ENCODE measurements at places on chromosomes 6 and 20.

DNA sequence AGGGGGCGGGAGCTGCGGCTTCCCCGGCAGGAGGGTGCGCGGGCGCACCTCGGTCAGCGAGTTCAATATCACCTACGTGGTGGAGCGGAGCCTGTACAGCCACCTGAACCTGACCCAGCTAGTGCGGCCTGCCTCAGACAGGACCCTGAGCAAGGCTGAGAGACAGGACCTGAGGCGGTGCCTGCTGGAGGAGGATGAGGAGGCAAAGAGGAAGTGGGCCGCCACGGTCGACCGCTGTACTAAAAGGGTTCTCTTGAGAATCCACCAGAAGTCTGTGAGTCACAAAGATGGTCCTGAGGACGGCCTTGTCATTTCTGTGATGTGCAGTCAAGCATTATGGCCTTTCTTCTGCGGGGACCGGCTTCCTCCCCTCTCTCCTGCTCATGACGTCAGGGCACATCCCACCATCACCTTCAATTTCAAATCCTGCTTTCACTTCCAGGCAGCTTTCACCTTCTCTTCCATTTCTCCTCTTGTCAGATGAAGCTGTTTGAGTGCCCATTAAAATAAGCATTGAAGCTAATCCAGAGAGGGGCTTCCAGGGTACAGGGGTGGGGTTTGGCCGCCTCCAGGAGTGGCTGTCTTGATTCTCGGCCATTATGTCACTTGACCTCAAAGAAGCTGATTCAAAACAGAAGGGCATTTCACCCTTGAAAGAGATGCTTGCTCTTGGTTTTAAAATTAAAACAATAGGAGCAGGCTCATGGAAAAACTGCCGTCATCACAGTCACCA is 177.6 kb downstream of the SASH1 start:
- no peak for DNase-seq

DNA sequence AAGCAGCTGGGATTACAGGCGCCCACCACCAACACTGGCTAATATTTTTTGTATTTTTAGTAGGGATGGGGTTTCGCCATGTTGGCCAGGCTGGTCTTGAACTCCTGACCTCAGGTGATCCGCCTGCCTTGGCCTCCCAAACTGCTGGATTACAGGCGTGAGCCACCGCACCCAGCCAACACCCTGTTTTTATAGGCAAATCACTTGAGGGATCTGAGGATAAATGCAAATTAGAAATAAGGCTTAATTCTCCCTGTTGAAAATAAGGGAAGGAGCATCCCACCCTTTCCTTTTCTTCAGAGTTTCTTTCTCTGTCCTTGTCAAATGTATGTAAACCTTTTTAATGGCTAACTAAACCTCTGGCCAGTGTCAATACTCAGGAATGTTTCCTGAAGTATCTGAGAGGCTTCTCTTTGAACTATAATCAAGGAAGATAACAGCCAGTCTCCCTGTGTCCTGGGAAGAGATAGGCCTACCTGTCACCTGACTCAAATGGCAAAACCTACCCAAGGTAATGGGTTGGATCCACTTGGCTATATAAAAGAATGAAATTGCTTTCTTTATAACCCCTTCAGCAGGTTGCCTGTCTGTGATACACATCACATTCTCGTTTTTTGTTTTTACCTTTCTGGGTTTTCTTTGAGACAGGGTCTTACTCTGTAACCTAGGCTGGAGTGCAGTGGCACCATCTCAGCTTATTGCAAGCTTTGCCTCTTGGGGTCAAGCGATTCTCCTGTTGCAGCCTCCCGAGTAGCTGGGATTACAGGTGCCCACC is 64.5 kb upstream of the TNFAIP3 start:
- no peak for DNase-seq

DNA sequence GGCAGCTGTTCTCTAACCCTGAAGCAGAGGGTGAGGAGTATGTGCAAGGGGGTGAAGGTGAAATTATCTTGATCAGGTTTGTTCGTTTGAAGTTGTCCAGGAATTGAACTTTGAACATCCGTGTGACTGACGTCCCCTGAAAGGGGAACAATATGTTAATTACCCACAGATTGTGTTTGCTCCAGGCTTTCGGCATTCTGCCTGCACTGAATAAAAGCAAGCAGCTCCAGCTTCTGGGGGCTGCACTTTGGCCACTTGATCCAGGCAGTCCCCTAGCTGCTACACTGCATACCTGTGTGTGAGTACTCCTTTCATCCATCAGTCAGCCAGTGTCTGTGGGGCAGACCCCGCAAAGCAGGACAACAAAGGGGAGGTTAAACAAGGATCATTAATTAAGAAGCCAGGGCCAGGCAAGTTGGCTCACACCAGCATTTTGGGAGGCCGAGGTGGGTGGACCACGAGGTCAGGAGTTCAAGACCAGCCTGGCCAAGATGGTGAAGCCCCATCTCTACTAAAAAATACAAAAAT is 104.8 kb upstream of the BTN3A2 start:
- no peak for DNase-seq

GRCh38 chr6:170052991-170053821 is 237.7 kb downstream of the DLL1 start:
- DNase-seq, result no peak

GRCh38 chr6:3727593-3728108 is 23.9 kb downstream of the PXDC1 start:
- no peak for DNase-seq

DNA sequence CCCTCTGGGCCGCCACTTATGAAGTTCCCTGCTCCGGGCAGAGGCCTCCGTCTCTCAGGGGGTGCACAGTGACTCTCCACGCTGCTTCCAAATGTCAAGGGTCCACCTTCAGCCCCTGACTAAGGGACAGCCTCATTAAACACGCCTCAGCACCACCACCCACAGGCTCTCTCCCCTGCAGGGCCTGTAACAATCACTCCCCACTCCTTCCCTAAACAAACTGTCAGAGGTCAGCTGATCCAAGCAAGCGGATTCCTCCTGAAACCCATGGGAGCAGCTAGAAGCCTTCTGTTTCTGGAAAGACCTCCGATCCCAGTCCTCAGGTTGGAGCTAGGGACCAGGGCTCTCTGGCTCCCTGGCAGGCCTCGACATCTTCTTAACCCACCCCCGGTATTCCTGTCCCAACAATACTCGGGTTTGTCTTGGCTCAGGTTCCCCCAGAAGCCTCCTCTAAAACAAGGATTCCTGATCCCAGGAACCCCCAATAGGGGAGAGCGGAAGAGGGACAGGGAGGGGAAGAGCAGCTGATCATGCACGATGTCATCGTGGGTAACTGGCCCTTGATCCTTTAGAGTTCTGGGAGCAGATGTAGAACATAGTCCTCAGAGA is 181.0 kb downstream of the ZNF217 start:
- no peak for DNase-seq

DNA sequence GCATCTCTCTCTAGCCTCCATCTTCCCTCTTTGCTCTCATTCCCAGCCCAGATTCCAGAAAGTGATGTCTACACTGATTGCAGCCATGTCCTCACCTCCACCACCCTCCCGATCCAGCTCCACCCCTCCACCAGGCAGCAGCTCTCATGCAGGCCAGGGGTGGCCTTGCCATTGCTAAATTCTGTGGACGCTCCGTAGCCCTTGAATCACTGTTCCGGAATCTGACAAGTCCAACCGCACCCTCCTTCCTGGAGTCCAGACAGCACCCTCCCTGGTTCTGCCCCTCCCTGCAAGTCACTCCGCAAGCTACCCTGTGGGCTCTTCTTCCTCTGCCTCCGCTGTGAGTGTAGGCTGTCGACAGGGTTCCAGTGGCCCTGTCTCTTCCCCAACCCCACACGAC is 26.2 kb downstream of the TNXB start:
- no peak for DNase-seq

DNA sequence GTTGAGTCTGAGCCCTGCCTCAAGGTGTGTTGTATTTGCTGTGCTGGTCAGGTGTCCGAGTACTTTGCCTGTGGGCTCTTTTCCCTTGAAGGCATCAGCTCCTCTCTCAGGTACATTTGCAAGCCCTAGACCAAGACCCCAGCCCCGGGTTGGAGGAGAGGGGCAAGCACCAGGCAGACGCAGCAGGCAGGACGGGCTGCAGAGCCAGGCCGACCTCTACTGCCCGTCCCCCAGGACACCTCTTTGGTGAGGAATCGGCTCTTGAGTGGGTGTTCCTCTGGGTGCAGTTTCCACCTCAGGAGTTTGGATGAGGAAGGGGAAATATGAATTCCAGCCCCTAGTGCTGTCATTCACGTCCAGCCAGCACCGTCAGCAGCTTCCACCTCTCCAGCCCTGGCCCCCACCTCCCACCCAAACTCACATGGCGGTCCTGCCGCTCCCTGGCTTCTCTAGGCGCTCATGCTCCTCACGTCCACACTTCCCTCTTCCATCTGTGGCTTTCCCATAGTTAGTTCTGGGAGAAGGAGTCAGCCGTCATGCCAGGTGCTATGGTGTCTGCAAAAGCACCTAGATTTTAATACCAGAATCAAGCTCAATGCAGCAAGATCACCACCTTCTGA is 183.9 kb downstream of the DLL1 start:
- DNase-seq, result no peak

DNA sequence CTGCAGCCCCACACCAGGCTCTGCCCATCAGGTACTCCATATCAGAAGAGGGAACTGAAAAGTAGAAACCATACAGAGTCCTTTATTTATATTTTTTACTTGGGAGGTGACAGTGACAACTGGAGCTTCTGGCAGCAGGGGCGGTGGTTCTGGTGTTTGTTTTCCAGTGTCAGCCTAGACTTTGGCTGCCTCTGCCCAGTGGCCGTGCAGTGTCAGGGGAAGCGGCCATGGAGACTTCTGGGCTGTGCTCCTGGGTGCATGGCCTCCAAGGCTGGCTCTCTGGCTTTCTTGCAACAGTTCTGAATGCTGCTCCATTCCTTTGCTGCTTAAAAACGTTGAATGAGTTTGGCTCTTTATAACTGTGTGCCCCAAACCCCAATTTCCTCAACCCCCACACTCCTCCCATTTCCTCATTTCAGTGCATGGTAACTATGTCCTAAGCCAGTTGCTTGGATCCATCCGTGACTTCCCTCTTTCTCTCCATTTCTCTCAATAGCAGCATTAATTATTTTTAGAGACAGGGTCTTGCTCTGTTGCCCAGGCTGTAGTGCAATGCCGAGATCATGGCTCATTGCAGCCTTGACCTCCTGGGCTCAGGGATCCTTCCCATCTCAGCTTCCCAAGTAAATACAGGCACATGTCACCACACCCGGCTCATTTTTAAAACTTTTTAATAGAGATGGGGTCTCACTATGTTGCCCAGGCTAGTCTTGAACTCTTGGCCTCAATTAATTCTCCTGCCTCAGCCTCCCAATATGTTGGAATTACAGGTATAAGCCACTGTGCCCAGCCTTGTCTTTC is 141.1 kb upstream of the SGK1 start:
- DNase-seq, result no peak

DNA sequence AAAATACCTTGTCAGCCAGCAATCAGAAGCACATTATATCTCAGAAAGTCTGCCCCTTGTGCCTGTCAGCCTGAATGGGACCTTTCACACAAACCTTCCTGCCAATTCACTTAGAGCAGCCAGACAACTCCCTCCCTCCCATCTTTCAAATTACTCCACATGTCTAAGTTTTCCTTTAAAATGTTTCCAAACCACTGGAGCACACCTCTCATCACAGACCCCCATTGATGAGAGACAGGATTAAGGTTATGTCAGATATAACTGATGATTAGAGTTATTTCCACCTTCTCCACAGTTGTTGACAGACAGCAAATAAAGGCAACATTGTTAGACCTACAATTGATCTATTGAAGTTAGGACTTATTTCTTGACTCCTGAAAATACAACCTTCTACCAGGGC is 408.4 kb downstream of the PLCB1 start:
- no peak for DNase-seq

- no peak for DNase-seq
These were observed 70.9 kb downstream of the LCA5 start for GRCh38 chr6:79466207-79466834.

DNA sequence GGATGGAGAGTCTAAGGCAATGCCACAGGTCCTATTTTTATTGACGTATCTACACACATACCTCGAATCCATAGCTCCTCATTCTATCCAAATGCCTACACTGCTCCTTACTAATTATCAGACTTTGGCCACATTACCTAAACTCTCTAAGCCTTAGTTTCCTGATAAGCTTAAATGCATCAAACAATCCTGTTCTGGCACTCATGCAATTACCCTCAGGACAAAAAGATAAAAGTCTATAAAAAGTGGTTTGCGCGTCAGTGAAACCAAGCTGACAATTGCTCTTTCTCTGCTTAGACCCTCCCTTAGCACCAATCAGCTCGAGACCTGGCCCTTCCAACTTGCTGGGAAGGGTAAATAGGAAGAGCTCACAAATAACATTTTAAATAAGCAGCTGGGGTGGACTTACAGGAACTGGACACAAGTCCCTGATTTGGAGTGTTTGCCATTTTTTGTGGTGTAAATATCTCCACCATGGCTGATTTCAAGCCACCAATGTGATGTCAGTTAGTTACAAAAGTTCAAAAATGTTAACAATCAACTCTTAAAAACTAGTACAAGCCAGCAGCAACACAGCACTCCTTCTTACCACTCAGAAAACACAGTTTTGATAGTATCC is 7.2 kb upstream of the PLEKHG1 start:
- DNase-seq, result no peak

- no peak for DNase-seq
These were observed 28.2 kb upstream of the NOP56 start for GRCh38 chr20:2624190-2624589.

GRCh38 chr6:16690608-16691142 is 70.6 kb downstream of the ATXN1 start:
- DNase-seq, result no peak

- no peak for DNase-seq
These were observed 25.1 kb upstream of the TRIM26 start for GRCh38 chr6:30238178-30238795.

DNA sequence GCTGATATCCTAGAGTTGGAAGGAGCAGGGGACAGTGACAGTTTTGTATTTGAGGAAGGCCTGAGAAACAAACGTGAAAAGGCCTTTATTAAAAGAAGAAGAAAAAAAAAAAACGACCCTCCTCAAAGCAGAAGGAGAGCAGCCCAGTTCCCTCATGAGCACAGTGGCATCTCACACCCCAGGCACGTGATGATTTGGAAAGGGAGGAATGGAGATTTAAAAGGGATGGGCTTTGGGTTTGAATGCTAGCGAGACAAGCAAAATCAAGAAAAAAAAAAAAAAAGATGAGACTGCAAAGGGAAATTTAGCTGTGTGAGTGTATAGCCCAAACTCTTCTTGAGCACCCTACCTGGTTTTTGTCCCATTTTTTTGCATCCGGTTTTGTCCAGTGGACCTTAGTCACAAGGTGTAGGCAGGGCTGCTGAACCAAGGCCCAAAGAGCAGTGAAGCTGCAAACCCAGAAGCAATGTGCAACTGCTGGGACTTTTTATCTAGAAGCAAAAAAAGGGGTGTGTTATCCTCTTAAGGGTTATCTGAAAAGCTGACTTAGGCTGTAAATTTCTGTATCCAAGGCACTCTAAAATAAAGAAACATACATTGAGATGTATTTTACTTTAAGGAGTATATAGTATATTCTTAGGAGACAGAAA is 54.5 kb upstream of the RREB1 start:
- DNase-seq, result no peak
